Pancreas (tissue), 10 donors: ENCODE measurements at places on chromosomes 6 and 20. TPM values are rescaled to one million over a fixed set of nuclear protein-coding genes. Genes with fewer than 3 reads are reported as not detected.

ZNF311 gene
- 0.35 TPM for total RNA-seq

BEND6 gene
- total RNA-seq: 0.67 TPM

PIGU gene
- 5.3 TPM for total RNA-seq

TP53TG5 gene
- total RNA-seq: not detected

PKHD1 gene
- total RNA-seq: 25.5 TPM

WFDC13 gene
- total RNA-seq: not detected

SLC22A16 gene
- total RNA-seq: not detected

SLC17A1 gene
- total RNA-seq: not detected

TCF15 gene
- 0.16 TPM for total RNA-seq

MYB gene
- 0.37 TPM for total RNA-seq

ADGRF5 gene
- 6.6 TPM for total RNA-seq

SLC17A9 gene
- total RNA-seq: 7.7 TPM

HFE gene
- 3.2 TPM for total RNA-seq

ZNF391 gene
- 2.1 TPM for total RNA-seq

C6orf58 gene
- not detected for total RNA-seq

WFDC12 gene
- total RNA-seq: not detected

TFAP2D gene
- not detected for total RNA-seq

GRM1 gene
- total RNA-seq: 0.06 TPM

LAMA2 gene
- total RNA-seq: 26.2 TPM

COX4I2 gene
- 0.79 TPM for total RNA-seq

RSPH9 gene
- not detected for total RNA-seq

PHACTR1 gene
- 9.2 TPM for total RNA-seq

MTFR2 gene
- not detected for total RNA-seq

PTK6 gene
- total RNA-seq: 4.5 TPM

IYD gene
- 0.40 TPM for total RNA-seq

HTR1B gene
- not detected for total RNA-seq

TRAPPC3L gene
- not detected for total RNA-seq
